Iris pigment epithelial cell (primary cell): ENCODE measurements at places on chromosomes 7 and 10.
A peak's percentile ranks its signal among the peaks of the same experiment; 100 is the strongest.

GRCh38 chr10:71486484-71487114, 89.9 kb downstream of the CDH23 start:
- DNase-seq: peak; percentile 38

- DNase-seq: no peak
These were observed 162.5 kb upstream of the LYZL2 start for GRCh38 chr10:30792025-30792424.

DNA sequence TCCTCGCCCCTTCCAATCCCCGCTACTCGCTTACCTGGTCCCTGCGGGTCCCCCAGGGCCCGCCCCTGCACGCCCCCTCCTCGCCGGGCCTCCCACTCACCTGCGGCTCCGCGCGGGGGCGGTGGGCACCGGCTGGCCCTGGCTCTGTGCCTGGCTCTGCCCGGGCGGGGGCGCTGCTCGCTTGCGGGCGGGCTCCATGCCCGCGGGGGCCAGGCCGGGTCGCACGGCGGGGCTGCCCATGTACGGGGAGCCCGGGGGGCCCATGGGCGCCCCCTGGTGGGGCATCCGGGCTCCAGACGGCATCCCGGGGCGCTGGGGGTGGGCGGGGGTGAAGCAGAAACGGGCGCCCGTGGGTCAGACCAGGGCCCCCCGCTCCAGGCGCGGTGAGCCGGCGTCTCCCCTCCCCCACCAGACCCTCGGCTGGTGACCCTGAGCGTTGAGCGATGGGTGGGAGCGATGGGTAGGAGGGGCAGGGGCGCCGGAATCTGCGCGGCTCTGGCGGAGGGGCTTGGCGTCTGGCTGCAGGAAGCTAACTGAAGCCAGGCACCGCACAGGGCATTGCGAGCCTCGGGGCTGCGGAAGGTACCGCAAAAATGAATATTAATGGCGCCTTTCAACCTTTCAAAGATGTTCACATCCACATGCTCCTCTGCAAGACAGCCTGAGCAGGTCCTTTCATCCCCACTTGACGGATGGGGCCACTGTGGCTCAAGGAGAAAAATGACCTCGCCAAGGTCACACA, 3.0 kb downstream of the SMARCD3 start:
- DNase-seq: no peak

DNA sequence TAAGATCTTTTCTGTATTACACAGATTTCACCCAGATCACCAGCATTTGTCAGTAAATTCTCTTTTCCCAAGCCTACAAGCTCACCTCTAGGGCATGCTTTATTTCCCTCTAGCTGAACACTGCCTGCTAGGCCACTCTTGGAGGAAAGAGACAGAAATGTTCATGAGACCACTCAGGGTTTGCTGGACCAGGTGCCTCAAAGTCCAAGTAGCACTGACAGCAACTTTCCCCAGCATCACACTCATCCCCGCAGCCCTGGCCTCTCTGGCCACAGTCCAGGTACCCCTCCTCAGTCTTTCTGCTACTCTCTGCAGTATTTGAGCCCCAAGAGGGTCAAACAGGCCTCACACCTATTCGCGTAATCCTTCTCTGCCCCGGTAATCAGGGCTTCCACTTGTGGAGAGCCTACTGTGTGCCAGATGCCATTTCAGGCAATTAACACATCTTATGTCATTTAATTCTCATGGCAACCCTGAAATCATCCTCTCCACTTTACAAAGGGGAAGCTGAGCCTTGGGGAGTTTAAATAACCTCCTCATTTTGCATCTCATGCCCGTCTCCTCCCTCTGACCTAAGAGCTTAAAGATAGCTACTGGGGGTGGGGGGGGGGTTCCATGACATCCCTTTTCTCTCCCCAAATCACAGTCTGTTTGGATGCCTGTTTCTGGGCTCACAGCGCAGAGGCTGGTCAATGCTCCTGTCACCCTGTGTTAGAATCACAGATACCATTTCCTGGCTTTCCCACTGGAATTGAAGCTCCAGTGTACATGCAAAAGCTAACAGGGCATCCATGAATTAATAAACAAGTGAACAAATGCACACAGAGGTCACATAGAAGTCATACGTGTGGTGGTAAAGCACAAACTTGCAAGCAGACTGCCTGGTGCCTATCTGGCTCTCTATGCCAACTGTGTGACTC, 88.5 kb downstream of the PRLHR start:
- DNase-seq: no peak

DNA sequence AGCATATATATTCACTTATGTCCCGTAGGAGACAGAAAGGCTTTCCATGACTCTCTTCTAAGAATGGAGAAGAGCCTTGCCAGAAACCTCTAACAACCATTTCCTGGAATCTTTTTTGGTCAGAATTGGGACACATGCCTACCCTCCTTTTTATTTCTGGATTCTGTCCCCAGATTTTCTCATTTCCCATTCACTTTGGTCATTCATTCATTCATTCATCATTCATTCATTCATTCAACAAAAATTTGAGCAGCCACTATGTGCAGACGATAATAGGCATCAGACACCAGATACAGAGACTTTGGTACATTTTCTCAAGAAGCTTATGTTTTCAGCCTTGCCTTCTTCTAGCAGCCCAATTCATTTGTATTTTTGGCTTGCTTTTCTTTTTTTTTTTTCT, 6.0 kb downstream of the ENTPD7 start:
- no peak for DNase-seq

GRCh38 chr7:913736-914520, 37.6 kb downstream of the GET4 start:
- no peak for DNase-seq
